ENCODE measurements at places on chromosomes 7 and 10.

GRCh38 chr7:29126804-29127203 lies 19.5 kb downstream of the CPVL start:
- DNase-seq: no peak

DNA sequence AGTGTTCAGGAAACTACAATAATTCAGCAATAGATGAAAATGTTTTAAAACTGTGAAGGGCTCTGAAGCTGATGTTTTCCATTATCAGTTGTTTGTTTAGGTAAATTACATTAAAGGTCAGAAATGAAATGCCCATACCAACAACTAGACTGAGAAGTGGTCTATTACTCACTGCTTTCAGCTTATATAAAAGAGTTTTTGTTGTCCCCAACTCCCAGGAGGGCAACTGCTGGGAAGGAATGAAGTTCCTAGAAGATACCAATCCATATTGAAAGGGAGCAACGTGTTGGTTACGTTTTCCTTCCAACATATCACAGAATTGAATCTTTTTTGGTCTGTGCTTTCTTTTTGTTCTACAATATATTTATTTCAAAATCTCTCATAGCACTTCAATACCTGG lies 330.6 kb upstream of the LRRN3 start:
- no peak for DNase-seq

DNA sequence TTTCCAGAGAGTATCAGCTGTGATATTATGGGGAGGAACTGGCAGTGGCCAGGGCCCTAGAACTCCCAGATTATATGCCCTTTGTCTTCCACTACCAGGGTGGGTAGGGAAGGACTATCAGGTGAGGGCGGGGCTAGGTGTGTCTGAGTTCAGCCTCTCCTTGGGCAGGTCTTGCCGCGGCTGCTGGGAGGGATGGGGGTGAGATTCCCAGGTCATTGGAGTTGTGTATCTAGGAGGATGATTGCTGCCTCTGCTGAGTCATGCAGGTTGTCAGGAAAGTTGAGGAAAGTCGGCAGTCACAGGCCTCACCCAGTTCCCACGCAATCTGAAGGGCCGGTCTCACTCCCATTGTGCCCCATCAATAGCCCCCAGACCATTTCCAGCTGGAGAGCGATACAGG lies 185.2 kb downstream of the DKK1 start:
- no peak for DNase-seq

DNA sequence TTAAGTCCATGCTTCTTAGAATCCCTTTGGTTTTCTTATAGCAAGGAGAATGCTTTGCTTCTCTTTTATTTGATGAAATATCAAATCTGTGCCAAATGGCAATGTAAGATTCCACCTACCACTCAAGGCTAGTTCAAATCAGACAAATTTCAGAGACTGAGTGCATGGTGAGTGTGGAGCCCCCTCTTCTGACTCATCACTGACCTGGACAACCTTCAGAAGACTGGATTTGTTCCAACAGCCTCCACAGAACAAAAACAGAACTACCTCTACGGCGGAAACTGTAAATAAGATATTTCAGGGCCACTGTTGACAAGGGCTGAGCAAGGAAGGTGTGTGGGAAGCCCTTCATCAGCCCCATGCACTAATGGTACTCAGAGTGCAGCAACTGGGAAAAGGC lies 21.1 kb downstream of the NCAPG2 start:
- DNase-seq: no peak

Measured in NCI-H1436 treated with DMSO at 0.1 percent for 48 hours (cell line).